ENCODE measurements at places on chromosomes 3 and 15. TPM values are rescaled to one million over a fixed set of nuclear protein-coding genes. Genes with fewer than 3 reads are reported as not detected.

DNA sequence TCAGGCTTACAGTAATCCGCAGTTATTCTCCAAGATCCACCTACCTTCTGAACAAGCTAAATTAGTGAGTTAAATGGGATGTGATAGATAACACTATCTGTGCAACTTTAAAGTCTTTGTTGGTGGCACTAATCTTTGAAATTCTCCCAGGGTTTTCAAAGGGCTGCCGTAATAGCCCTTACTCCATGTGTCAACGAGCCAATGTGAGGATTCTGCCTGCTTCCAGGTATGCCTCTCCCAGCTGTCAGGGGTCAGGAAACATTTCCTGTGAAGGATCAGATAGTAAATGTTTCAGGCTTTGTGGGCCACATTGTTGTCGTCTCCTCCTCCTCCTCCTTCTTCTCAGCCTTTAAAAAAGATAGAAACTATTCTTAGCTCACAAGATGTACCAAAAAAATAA, 20.2 kb upstream of the SCN5A start:
- H3K4me3 ChIP-seq: no peak overlapping the region
- H3K4me1 ChIP-seq: no peaks in the 10 kb centered on the region
- no peaks in the 10 kb centered on the region for H3K27me3 ChIP-seq
- DNase-seq: no peak

DNA sequence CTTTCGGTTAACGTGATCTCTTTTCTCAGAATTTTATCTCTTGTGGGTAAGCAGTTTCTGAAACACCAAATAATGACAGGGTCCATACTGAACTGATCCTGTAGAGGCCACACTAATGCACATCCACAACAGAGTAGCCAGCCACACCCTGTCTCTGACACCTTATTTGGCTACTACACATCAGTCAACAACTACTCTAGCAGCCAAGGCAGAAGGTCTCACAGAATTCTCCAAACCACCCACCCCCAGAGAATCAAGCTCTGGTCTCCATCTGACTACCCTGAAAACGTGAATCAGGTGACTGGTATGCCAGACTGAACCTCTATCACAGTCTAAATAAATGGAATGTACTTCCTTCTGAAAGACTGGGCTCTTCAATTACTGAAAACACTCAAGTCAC, 38.0 kb downstream of the EDC3 start:
- no peak overlapping the region for H3K4me3 ChIP-seq
- no peak for DNase-seq
- H3K36me3 ChIP-seq: no peaks in the 10 kb centered on the region
- no peaks in the 10 kb centered on the region for H3K4me1 ChIP-seq
- H3K27ac ChIP-seq: no peak overlapping the region

- no peaks in the 10 kb centered on the region for H3K27me3 ChIP-seq
- DNase-seq: no peak
- no peaks in the 10 kb centered on the region for H3K4me1 ChIP-seq
- H3K4me3 ChIP-seq: no peak overlapping the region
- H3K36me3 ChIP-seq: no peaks in the 10 kb centered on the region
- no peak overlapping the region for H3K27ac ChIP-seq
Observed at GRCh38 chr3:191531434-191531972, 70.5 kb downstream of the PYDC2 start.

GRCh38 chr3:184694133-184694665, 17.7 kb downstream of the MAGEF1 start:
- no peak overlapping the region for H3K27ac ChIP-seq
- no peak for DNase-seq
- H3K27me3 ChIP-seq: no peaks in the 10 kb centered on the region

GRCh38 chr15:72135719-72136118, 17.5 kb downstream of the SENP8 start:
- no peak overlapping the region for H3K27ac ChIP-seq
- no peak overlapping the region for H3K4me3 ChIP-seq
- H3K4me1 ChIP-seq: peaks cover 10% of the 10 kb centered on the region
- H3K36me3 ChIP-seq: no peaks in the 10 kb centered on the region
- no peaks in the 10 kb centered on the region for H3K27me3 ChIP-seq

The MUC13 gene
- not detected for total RNA-seq

The GOLGA6D gene
- not detected for total RNA-seq

The GPR160 gene
- total RNA-seq: not detected

The A4GNT gene
- not detected for total RNA-seq
